ENCODE measurements at places on chromosomes 5 and 9. TPM values are rescaled to one million over a fixed set of nuclear protein-coding genes. Genes with fewer than 3 reads are reported as not detected.

DNA sequence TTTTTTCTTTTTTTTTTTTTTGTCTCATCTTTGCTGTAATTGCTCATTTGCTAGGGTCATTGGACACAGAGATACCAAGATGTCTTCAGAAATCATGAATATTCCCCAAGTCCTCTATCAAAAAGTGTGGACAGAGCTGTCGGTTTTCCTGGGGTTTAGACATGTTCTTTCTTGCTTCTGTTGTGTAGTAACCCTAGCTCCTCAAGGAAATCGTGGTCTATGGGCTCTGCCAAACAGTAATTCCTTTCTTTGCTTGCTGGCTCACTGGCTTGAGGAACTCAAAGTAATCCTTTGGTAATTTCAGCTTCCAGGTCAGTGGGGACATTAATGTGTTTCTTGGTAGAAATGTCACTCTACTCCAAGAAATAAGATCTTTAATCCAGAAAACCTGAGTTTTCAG, 101.7 kb downstream of the TMC1 start:
- no peak for DNase-seq

DNA sequence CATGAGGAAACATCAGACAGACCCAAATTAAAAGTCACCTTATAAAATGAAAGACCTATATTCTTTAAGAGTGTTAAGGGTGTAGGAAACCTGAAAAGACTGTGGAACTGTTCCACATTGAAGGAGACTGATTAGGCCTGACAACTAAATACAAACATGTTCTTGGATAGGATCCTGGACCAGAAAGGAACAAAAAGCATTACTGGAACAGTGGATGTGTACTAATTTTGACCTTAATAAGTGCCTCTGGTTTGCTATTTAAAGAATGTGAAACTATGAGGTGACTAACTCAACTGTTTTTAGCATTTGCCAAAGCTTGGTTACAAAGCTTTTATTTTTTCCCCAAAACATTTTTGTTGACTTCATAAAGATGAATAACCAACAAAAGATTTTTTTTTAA, 340.6 kb downstream of the CAAP1 start:
- DNase-seq = no peak

GRCh38 chr9:114691046-114691955, 9.3 kb upstream of the TEX48 start:
- peak; percentile 49 for DNase-seq

GRCh38 chr9:87307848-87308247, 189.8 kb upstream of the DAPK1 start:
- DNase-seq = no peak

DNA sequence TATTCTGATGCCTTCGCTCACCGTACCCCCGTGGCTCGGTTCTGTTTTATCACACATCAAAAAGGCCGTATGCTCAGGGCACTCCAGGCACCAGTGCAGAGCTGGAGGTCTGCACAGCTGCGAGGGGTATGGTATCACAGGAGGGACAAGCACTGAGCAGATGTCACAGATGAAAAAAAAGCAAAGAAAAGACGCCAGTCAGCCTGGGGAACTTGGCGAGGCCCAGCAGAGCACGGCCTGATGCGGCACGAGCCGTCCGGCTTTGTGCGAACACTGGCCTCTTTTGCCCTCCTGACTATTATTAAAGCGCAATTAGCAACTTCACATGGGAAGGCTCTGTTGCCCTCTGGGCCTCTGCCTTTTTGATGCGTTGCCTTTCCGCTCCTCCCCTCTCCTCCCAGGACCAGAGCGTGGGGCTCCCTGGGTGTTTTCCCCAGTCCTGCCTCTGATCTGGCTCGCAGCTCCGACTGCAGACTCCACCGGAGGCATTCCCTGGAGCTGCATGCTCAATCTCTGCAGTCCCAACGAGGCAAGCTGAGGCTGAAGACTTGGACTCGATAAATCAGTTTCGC, 44.4 kb downstream of the AK8 start:
- no peak for DNase-seq

- DNase-seq = no peak
Measured at GRCh38 chr5:103340717-103341388, 82.3 kb downstream of the MACIR start.

DNA sequence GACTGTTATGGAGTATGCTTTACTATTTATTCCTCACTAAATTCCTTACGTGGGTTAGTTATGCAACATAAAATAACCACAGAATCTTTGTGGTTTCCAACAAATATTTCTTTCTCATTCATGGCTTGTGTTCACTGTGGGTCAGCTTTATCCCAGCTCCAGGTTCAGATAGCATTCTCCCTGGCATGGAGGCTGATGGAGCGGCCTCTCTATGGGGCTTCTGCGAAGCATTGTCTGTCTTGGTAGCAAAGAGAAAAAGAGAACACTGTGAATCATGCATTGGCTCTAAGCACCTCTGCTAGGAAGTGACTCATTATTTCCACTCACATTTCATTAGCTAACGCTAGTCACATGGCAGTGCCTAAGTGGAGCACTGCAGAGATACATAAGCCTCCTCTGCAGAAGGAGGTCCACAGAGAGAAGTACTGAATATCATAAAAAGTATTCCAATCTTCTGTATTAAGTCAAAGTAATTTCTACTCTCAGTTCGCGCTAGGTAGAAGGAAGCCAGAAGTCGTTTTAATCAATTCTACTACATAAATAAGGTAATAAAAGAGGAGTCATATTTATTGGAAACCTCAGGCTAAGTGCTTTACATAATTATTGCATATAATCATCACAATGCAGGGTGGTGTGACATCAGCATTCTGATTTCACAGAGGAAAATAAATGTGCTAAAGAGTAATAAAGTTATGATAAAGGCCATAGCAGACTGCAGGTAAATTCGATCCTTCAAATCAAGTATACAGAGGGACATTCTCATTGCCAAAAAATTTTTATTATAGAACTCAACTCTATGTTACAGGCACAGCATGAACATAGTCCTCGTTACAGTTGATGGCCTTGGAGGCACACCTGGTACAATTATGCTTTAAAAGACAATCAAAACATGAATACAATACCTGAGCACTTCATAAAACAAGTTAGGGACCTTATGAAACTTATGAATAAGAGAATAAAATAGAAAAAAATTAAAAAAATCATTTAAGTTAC, 531.1 kb downstream of the CETN3 start:
- DNase-seq = peak; percentile 33

DNA sequence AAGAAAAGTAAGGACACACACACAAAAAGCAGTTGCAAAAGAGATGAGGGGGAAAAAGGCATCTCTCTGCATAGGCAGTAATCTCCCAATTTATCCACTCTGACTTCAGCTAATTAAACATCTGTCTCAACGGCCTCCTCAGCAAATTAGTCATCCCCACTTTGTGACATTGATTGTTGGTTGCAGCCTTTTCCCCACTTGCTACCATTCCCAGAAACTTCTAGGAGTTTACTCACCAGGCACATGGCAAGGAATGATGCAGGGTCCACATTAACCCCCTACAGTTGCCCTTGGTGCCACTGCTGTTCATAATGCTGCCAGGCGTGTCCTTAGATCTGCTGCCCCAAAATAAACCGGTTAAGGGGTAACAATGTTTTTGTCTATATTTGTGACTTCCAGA, 174.6 kb downstream of the MAPKAP1 start:
- no peak for DNase-seq

DNA sequence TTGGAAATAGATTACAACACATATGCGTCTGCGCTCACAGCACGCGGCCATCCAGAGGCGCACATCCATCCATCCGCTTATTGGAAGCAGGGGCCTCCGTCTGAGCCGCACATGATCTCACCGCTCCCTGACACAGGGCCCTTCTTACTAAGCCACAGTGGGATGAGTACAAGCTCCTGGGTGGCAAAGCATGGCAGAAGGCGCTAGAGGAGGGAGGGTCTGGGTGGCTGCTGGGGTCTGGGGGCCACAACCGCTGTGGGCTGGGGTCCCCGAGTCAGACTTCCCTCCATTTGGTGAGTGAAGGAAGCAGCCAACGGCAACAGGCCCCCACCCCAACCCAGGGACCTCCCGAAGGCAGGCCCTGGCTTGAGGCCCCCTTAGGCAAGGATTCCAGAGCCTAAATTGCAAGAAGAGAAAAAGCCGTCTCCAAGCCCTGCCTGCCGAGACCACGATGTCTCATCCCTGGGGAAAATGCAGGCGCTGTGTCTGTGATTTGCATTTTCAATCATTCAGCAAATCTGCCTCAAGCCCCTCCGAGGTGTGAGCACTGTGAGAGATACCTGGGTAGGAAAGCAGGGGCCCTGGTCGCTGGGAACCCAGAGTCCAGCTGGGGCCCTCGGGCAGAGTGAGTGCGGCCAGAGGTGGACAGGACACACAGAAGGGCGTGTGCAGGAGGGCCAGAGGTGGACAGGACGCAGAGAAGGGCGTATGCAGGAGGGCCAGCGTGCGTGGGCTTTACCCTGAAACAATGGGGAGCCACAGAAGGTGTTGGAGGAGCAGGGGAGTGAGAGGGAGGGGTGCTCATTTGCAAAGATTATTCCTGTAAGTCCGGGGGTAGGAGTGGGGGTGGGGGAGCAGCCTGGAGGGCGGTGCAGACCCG, 135.7 kb downstream of the OLFM1 start:
- DNase-seq = no peak

- no peak for DNase-seq
Measured at GRCh38 chr5:4158750-4159447, 563.3 kb downstream of the IRX1 start.

DNA sequence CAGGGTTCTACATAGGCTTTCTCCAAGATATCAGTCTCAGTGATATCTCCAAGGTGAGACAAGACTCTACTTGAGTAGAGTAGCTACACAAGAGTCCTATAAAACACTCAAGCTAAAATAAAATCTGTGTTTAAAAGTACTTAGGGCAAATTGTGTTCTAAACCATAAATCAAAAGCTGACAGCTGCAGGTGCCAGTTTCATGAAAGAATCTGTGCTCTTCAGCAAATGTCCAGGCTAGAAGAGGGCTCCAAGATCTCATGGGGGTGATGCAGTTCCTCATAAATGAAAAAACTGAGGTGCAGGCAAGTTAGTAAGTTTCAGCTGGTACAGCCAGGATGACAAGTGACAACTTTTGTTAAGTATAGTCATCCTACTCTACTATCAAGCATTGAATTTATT, 142.8 kb upstream of the TNPO1 start:
- DNase-seq = no peak

DNA sequence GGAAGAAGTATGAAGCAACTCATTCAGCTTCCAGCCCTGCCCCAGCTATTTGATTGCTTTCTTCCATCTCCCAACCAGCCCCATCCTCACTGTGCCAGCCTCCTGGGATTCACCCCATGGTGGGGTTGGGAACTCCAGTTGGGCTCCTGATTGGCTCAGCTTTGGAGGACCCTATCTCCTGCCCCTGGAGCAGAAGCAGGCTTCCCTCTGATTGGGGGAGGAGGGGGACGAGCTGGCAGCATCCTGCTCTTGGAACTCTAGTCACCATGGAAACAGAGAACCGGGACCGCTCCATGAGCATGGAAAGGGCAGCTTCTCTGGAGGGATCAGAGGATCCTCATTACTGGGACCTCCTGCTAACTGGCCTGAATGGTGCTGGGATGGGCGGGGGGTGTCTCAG, 2.6 kb downstream of the SLC6A7 start:
- no peak for DNase-seq

GRCh38 chr5:35306716-35307365, 76.6 kb upstream of the PRLR start:
- DNase-seq = no peak

DNA sequence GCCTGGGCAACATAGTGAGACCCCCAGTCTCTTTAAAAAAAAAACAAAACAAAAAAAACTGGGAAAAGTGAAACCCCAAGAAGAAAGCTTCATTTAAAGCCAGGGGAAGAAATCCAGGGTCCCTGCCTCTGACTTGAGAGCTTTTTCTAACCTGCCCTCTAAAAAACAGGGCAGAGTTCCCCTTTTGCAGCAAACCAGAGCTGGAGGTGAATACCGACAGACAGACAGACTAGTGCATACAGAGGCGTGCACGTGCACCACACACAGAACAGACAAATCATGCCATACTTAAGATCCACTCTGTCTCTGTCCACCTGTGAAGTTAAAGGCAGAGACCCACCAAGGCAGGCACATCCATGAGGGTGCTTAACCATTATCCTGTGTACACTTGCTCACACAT, 11.7 kb upstream of the AQP3 start:
- DNase-seq = no peak

GRCh38 chr9:34717996-34718614, 8.2 kb upstream of the CCL21 start:
- no peak for DNase-seq

DNA sequence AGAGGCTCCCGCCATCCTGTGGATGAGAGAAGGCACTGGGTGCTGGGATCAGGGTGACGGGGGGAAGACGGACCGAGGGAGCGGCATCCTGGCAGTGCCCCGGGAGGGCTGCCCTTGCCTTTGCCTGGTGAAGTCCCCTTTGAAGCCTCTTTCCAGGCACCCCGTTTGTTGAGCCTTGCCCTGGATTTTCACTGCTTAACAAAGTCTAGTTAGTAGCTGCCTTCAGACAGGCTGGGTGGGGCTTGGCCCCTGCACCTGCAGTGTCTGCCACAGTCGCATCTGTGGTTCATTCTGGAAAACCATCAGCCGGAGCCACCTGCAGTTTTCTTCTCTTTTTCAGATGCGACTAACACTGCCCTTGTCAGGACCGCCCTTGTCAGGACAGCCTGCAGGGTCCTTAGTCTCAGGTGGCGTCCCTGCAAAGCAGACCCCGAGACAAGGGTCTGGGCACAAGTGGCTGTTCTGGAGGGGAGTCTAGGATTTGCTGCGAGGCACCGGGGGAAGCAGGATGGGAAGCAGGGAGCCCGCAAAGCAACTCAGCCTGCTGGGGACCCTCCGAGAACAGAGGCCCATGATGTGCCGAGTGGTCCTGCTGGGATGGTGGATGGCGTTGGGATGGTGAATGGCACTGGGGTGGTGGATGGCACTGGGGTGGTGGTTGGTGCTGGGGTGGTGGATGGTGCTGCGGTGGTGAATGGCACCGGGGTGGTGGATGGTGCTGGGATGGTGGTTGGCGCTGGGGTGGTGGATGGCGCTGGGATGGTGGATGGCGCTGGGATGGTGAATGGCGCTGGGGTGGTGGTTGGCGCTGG, 147.9 kb upstream of the COL5A1 start:
- DNase-seq = no peak

- DNase-seq = no peak
Measured at GRCh38 chr9:98038958-98039357, 17.6 kb upstream of the NANS start.

Gene HCN1
- total RNA-seq = not detected

Gene TPRN
- 8.2 TPM for total RNA-seq

Gene IQGAP2
- 0.15 TPM for total RNA-seq

All from NCI-H460 (cell line).